Activated effector memory CD4-positive, alpha-beta T cell treated with anti-CD3 and anti-CD28 coated beads, Interleukin-2, amount 50 U/mL, for 16 hours (primary cell): ENCODE measurements at places on chromosomes 11 and 22.
A peak's percentile ranks its signal among the peaks of the same experiment; 100 is the strongest.

- no peak for DNase-seq
Measured at GRCh38 chr11:44802347-44802746, 75.6 kb downstream of the TSPAN18 start.

DNA sequence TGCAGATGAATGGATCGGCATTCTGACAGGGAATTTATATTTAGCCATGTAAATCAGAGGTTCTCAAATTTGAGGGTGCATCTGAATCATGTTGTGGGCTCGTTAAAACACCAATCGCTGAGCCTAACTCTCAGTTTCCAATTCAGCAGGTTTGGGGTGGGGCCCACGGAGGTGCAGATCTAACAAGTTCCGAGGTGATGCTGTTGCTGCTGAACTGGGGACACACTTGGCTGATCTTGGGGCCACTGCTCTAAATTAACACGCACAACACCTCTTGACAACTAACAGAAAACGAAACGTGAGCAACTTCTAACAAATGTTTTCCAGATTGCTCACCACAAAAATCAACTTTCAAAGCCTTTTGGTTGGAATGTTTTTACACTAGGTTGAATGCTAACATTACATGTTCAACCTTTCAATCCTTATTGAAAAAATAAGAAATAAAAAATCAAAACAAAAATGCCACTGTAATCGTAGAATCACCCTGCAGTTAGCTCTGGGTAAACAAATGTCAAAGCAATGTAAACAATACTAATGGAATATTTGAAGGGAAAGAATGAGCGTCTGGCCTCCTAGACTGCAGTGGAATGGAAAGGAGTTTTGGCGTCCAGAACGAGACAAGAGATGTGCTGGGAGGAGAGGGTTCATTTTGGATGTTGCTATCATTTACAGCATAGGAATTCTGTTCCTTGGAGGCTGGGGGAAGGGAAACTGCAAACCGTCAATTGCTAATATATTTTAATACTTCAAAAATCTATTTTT lies 68.3 kb upstream of the SLC6A5 start:
- DNase-seq, result no peak

DNA sequence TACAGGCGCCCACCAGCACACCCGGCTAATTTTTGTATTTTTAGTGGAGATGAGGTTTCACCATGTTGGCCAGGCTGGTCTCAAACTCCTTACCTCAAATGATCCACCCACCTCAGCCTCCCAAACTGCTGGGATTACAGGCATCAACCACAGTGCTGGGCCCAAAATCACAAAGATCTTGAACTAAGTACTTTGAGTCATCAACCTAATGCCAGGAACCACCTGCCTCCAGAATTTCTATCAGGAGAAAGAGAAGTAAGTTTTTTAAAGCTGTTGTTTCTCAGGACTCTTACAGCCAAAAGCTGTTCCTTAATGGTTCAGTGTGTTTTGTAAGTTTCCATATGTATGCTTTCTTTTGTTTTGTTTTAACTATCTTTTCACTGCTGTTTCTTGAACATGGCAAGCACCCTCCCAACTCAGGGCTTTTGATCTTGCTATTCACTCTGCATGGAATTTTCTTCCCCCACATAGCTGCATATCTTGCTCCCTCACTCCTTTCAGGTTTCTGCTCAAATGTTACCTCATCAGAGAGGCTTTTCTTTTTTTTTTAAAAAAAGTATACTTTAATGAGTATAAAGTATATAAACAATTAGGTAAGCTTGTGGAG lies 6.0 kb upstream of the PAK1 start:
- no peak for DNase-seq

- peak; percentile 24 for DNase-seq
Measured at GRCh38 chr11:125407046-125407445, 89.0 kb downstream of the FEZ1 start.

DNA sequence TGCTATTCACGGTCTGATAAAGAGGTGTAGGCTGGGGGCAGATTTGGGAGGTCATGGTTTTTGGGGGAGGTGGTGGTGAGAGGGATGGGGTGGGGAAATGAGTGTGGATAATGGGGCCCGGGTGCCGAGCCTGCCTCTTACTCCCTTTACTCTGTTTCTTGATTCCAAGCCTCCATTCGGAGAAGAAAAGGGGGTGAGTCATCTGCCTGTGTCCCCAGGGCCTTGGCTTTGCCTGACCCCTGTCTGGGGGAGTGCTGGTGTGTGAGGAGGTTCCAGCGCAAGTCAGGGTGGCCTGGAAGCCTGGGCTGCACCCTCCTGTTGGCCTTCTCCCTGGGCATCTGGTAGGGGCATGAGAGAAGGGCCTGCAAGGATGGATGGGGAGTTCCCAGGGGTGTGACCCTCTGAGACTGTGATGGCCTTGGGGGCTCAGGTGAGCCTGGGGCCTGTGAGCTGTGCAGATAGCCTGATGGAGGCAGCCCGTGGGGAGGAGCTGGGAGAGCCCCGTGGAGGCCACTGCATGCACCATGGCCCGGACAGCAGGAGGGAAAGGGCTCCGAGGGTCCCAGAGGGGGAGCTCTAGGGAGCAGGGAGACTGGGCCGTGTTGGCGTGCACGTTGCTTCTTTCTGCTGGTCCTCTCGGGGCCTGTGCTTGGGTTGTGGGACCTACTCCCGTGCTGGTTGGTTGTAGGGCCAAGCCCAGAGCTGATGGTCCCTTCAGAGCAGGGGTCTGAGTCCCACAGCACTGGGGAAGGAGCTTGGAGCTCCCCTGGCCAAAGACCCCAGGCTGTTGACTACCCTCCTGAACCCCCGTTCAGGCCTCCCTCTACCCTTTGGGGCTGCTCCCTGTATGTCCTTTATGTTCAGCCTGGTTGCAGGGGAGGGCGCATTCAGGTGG lies 26.3 kb upstream of the ACR start:
- DNase-seq, result no peak

GRCh38 chr11:131370901-131371790 lies 731 bp downstream of the NTM start:
- no peak for DNase-seq

DNA sequence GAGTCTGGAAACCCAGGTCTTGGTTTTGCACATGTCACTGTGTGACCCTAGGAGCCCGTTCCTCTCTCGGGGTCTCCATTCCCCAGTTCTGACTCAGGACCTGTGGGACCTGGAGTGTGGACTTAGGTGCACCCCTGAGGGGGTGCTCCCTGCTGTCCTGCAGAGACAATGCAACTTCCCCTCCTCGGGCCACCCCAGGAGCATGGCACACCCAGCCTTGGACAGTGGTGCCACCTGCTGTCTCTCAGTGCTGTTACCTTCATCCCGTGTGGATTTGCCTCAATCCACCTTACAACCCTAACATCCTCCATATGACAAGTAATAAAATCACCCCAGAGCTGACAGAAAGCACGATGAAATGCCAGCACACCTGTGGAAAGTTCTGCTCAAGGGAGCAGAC lies 27.5 kb upstream of the CRYBB3 start:
- DNase-seq, result no peak

DNA sequence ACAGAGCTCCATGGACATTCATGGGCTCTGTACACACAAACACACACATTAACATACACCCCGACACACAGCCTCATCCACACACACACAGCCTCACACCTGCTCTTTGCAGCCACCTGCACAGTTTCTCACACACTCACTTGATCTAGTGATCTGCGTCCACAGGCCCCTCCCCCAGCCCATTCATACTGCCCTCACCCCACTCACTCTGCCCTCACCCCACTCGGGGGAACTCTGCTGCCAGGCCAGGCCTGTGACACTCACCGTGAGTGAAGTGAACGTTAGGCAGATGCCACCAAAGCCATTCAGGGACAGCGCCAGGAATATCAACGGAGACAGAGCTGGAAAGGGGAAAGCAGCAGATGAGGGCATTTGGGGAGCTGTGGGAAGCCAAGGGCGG lies 15.0 kb downstream of the SLC43A1 start:
- no peak for DNase-seq

GRCh38 chr11:43992834-43993637 lies 50.6 kb downstream of the C11orf96 start:
- DNase-seq, result no peak

GRCh38 chr22:24002272-24002671 lies 3.0 kb downstream of the GSTT4 start:
- DNase-seq, result no peak

DNA sequence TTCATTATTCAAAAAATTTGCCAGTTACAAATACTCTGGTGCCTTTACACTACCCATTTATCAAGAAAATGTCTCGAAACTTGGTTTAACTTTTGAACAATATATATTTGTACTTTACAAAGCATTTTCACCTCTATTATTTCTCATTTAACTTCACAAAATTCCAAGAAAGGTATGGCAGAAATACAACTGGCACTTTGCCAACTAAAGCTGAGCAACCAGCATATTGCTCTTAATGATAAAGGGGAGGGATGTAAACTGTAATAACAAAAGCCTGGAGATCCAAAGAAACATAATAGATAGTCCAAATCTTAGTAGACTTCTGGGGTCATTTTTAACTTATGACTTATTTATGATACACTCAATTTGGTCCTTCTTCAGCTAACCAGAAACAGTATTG lies 7.7 kb downstream of the PITPNB start:
- no peak for DNase-seq

DNA sequence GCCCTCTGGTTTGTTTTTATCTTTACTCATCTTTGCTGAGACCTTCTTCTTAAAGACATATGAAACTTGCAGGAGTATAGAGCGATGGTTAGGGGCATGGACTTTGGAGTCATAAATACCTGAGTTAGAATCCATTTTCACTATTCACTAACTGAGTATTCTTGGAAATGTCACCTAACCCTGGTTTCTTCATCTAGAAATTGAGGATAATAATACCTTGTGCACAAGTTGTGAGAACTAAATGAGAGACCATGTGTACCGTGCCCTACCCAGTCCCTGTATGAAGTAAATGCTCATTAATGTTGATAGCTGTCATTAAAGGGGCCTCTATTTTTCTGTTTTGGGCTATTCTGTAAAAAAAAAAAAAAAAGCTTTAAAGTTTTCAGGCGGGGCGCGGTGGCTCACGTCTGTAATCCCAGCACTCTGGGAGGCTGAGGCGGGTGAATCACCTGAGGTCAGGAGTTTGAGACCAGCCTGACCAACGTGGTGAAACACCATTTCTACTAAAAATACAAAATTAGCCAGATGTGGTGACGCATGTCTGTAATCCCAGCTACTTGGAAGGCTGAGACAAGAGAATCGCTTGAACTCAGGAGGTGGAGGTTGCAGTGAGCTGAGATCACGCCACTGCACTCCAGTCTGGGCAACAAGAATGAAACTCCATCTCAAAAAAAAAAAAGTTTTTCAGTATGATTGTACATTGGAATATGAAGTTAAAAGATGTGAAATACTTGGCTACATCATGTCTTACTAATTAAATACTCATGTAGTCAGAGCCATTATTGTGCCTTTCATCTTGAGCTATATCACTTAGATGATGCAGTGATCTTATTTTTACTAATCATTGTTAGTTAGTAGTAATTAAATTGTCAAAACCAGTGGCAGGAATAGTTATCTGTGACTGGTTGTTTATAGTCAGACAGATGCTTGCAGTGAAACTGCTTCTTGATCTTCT lies 95.0 kb downstream of the AMOTL1 start:
- no peak for DNase-seq

DNA sequence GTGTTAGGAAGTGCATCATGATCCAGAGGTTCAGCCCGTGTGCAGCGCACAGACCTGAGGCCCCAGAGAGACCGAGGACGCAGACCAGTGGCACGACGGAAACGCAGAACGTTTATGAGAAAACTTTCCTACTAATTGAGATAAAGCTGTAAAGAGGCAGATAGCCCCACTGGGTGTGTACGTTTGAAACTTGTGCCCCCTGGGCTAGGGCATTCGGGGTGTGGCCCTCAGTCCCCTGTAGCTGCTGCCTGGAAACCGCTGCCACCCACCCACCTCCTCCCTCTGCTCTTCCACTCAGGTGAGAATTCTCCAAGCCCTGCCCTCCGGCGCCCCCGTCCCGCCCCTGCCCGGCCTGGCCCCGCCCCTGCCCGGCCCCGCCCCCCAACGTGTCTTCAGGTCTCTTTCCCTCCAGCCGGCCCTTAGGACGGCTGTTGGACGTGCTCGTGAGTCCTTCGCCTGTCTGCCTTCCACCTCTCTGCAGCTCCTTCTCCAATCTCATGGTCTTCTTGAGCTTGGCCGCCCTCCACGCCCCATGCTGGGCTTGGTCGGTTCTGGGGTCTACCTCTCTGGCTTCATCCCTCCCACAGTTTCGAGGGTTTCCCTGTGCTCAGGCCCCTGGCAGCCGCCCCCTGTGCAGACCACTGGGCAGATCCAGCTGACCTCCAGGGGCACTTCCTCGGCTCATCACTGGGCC lies 12.1 kb downstream of the MAPK8IP2 start:
- DNase-seq, result no peak

DNA sequence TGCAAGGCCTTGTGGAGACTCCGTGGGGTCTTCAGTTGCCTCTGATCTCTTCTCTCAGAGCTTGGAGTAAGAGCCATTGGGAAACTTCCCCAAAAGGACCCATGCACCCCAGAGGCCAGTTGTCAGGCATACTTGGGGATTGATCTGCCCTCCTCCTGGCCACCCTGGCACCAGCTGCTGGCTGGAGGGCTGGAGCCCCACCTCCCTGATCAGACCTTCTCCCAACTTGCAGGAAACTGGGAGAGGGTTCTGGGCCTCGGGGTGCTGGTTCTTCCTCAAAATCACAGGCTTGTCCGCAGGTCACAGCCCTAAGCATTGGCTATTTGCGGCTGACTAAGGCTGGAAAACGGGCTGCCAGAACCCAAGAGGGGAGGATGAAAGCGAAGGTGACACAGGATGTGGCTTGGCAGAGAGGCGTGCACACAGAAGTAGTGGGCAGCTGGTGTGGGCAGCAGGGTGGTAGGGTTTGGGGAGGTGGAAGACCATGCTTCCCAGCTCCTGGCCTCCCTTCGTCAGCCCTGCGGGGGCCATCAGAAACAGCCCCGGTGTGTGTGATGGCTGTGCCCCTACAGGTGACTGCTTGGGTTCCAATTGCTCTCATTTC lies 1.3 kb upstream of the DGKZ start:
- DNase-seq, result peak; percentile 77

GRCh38 chr11:129117595-129118350 lies 74.4 kb downstream of the ARHGAP32 start:
- DNase-seq, result peak; percentile 65

DNA sequence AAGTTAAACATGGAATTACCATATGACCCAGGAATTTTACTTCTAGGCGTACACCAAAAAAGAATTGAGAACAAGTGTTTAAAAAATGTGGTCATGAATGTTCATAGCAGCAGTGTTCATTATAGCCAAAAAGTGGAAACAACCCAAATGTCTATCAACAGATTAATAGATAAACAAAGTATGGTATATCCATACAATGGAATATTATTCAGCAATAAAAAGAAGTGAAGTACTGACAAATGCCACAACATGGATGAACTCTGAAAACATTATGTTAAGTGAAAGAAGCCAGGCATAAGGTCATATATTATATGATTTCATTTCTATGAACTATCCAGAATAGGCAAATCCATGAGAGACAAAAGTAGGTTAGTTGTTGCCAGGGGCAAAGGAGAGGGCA lies 141.7 kb upstream of the NAV2 start:
- DNase-seq, result no peak

GRCh38 chr11:28730336-28730735 lies 622.1 kb downstream of the METTL15 start:
- DNase-seq, result no peak

- DNase-seq, result no peak
Measured at GRCh38 chr11:45527898-45528297, 137.5 kb downstream of the CHST1 start.
